Muscle of arm (tissue), 14 donors: ENCODE measurements at places on chromosomes 6 and 20. TPM values are rescaled to one million over a fixed set of nuclear protein-coding genes. Genes with fewer than 3 reads are reported as not detected.

GRCh38 chr6:110575925-110576463 is 99.6 kb upstream of the SLC22A16 start:
- DNase-seq, result no peak

DNA sequence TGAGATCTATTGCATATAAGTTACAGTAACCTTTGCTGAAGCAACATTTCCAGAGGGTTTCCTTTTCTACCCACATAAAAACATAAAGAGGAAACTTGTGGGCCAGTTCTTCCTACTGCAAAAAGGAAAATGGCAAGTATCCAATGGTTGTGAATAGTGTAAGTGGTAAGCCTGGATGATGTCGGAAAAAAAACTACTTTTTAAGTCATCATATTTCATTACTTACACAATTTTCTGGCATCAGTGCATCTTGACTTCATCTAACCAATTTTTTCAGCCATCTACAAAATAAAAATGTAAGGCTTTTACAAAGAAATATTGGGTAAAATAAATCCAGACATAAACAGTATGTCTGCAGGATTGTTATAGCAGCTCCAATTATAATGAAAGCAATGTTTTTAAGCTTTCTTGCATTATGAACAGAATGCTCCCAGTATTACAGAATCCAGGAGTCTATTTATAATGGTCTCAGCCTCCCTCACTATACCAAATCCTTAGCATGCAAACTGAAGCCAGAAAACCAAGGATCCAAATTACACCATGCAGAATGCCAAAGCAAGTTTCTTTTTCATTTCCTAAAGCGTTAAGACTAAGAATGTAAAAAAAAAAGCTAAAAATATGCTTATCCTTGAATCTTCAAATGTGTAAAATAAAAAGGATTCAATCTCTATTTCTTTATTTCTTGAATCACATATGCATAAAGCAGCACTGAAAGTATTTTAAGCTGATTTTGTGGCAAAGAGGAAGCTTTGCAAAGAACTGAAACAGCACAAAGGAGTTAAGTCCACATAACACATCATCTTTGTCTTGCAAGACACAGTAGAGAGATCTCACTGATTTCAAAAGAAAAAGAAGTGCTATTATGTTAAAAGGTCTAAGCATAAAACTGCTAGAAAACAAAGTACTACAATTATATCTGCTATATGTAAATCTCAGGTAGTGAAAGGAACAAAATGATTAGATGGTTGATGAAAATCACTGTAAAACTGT is 126.8 kb upstream of the HMGCLL1 start:
- peak; percentile 35 for DNase-seq

DNA sequence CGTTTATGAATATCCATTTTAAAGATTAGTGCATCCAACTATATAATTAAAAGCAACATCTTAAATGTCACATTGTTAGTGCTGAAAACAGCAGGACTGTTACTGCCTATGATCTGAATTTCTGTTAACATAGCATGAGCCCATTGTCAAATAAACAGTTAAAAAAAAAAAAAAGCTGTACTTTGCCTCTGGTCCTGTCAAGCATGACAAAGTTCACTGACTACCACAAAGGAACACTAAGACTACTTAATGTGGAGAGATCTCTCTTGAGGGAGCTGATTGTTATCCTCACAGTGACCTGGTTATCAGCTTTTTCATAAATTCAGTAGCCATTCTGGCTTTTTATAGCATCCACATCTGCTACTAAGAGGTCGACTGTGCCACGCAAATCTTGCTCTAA is 228.1 kb downstream of the TMEM200A start:
- DNase-seq, result no peak

GRCh38 chr6:30912746-30913520 is 1.1 kb upstream of the VARS2 start:
- DNase-seq, result no peak

DNA sequence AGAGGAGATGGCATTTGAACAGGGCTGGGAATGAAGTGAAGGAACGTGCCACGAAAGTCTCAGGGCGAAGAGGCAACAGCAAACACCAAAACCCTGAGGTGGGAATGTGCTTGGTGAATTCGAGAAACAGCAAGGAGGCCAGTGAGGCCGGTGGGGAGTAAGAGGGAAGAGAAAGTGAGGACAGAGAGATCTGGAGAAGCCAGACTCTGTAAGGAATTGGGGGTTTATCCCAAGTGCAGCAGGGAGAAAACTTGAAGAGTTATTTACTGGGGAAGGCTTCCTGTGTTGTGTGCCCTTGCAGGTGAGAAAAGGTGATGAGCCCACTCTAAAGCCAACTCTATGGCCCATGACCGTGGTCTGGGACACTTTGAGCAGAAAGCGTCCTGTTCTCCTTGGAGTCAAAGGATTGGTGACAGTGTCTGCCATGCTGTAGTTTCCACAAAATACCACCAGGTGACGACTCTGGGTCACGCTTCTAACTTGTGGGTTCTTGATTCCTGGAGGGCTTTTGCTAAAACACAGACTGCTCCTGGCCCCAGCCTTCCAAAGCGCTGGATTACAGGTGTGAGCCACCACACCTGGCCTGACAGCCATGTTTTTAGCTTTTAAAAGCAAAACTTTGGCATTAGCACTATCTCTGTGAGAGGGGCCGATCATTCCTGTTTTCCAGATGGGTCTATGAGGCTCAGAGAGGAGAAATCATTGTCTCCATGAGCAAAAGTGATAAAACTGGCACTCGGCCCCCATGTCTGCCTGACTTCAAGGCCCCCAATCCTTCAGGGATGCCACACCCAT is 18.0 kb upstream of the CSNK2A1 start:
- DNase-seq, result peak; percentile 80

- DNase-seq, result no peak
These were observed 59.9 kb upstream of the SOX4 start for GRCh38 chr6:21533678-21534077.

DNA sequence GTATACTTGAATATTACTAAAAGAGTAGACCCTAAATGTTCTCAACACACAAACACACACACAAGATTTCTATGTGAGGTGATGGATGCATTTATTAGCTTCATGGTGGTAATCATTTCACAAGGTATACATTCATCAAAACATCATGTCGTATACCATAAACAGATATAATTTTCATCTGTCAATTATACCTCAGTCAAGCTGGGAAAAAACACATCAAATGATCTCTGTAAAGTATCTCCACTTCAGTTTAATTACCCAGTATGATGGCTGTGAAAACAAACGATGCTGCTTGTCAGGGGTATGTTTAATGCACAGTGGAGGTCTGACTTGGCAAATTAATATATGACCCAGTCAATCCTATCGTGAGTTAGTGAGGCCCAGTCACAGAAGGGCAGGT is 157.2 kb downstream of the MTFR2 start:
- DNase-seq, result no peak

- no peak for DNase-seq
These were observed 500.4 kb downstream of the COL12A1 start for GRCh38 chr6:74705451-74705850.

DNA sequence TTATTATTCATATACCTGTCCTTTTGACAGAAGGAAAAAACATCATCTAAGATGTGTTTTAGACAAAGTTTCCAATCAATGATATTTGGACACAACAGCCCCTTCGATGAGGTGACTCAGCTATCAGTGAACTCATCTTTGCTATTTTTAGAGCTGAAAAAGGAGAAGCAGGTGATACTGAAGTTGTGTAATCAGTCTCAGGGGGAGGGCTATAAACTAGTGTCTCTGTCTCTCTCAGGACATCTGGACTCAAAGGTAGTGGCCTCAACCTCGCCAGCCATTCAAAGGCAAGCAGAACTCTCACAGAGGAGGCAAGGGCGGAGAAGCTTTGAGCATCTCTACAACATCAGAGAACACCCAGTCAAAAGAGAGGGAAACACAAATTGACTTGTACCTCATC is 135.4 kb downstream of the BFSP1 start:
- no peak for DNase-seq

DNA sequence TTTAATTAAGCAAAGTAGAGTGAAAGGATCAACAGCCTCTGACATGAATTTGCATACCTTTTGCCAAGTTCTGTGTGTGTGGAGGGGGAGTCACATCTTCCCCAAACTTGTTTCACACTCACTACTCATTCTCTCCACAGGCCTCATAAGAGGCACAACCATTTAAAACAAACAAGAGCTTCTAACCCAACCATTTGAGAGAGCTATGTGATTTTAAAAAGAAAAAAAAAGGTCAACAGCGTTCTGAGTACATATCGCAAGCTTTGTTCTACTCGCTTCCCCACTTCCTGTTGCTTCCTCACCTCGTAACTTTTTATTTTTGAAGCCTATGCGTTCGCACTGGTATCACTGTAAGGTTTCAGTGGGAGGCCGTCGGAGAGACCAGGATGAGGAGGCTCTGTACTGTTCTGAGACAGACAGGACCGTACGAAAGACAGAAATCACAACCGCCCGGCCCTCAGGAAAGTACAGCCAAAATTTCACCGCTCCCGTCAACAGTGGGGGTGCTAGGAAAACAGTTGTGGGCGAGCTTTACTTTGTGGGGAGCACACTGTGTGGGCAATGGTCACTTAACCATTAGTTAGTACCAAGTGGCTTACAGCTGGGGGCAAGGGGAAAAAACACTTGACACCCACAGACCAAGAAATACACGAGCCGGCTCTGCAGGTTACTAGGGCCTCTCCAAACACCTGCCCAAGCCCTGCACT is 61.3 kb downstream of the TRERF1 start:
- no peak for DNase-seq

RAB5IF gene
- 37.7 TPM for polyA plus RNA-seq

RBPJL gene
- polyA plus RNA-seq, result not detected

KCNK16 gene
- not detected for polyA plus RNA-seq

GSTA1 gene
- not detected for polyA plus RNA-seq

TRERF1 gene
- 9.2 TPM for polyA plus RNA-seq

RCAN2 gene
- polyA plus RNA-seq, result 6.4 TPM
